NCI-H1105 (cell line): ENCODE measurements at places on chromosomes 12 and 14.

DNA sequence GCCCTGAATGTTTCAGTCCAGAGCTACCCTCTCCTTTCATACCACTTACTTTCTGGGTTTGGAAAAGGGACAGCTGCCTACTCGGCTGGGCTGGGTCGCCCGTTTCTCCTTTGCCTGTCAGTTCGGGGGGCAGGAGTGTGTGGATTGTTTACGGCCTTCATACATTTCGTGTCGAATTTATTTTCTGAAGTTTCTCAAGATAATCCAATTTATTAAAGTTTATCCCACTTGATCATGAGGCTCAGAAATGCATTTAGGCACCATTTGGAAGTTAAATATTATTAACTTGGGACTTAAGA lies 608 bp downstream of the ZNF410 start:
- DNase-seq: no peak

DNA sequence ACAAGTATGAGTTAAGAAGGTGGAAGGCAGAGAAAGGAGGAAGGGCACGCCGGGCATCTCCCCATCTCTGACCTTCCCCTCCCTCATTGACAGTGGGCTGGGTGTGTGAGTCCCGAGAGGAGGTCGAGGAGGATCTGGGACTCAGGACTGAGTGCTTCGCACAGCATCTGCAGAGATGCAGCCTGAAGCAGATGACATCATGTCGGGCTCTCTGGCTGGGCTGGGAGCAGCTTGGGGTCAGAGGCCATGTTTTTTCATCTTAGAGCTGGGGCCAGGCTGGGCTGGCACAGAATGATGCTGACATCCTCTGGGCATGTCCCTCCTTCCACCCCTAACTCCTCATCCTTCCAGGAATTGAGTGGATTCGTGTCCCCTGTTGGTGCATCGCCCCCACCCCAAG lies 43.5 kb downstream of the CMKLR1 start:
- DNase-seq: no peak

- DNase-seq: peak; percentile 6
These were observed 18.9 kb downstream of the CMAS start for GRCh38 chr12:22064968-22065367.

DNA sequence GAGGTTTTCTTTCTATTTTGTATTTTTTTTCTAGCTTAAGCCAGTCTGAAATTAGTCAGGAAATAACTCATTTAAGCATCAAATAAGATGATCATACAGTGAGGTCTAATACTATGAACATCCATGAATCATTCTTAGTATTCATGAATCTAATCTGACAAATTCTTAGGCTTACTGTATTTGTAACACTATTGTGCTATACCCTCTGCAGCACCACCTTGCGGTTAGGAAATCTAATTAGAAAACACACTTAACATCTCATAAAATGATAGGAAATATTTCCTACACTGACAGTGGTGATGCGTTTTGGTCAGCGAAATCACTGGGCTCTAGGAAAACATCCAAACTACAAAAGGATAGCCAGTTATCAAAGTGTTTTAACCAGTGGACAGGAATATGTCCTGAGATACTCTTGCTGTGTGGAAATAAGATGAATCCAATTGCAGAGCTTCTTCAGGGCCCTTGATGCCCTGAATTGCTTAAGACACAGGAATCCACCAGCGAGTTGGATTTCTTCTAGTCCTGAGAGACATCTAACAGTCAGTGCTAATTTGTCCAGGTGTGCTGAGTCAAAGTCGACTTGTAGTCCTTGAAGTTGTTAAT lies 109.3 kb upstream of the MYF6 start:
- DNase-seq: no peak

DNA sequence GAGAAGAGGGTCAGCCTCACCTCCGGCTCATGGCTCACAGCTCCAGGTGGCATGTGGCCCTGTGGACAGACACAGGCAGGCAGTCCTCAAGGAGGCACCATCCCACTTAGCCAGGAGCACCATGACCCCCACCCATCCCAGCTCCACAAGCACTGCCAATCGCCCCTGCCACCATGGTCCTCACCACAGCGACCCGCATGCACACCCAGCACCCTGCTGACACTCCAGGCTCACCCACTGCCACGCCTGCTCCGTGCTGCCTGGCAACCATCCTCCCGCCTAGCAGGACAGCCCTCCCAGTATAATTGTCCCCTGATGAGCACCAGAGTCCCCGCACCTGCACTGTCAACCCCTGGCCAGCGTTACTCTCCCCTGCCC lies 50.9 kb downstream of the TRPV4 start:
- no peak for DNase-seq

- no peak for DNase-seq
These were observed 11.7 kb downstream of the ZCCHC8 start for GRCh38 chr12:122489038-122489437.

GRCh38 chr12:29286081-29286790 lies 94.7 kb downstream of the ERGIC2 start:
- no peak for DNase-seq

- no peak for DNase-seq
These were observed 39.7 kb upstream of the GZMB start for GRCh38 chr14:24673534-24674203.

DNA sequence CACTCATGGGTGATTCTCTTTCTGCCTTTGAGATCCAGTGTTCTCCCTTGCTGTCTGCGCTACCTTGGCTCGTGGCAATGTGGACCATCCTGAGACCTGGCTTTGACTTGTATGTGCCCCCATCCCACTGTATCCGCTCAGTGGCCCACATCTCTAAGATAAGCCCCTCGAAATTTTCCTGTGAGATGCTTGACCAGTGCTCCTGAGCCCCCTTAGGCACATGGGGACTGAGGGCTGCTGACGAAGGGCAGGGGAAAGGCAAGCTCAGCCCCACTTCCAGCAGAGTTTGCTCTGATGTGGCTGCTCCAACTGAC lies 1.5 kb upstream of the NINJ2 start:
- no peak for DNase-seq

- DNase-seq: no peak
These were observed 53.2 kb downstream of the SINHCAF start for GRCh38 chr12:31272607-31273225.

DNA sequence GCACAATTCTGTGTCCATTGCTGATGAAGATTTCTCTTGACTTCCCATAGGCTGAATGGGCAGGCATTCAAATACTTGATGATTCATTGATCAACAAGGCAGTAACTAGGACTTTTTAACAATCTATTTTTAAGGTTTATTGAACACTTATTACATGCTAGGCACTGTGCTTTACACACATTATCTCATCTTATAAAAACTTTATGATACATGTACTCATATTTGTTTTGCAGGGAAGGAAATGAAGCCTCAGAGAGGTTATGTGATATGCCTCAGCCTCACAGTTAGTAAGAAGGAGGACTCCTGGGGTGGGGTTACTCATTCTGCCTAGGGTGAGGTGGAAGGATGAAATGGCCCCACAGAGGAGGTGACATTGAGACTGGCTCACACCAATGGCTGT lies 12.9 kb upstream of the EMP1 start:
- DNase-seq: no peak

DNA sequence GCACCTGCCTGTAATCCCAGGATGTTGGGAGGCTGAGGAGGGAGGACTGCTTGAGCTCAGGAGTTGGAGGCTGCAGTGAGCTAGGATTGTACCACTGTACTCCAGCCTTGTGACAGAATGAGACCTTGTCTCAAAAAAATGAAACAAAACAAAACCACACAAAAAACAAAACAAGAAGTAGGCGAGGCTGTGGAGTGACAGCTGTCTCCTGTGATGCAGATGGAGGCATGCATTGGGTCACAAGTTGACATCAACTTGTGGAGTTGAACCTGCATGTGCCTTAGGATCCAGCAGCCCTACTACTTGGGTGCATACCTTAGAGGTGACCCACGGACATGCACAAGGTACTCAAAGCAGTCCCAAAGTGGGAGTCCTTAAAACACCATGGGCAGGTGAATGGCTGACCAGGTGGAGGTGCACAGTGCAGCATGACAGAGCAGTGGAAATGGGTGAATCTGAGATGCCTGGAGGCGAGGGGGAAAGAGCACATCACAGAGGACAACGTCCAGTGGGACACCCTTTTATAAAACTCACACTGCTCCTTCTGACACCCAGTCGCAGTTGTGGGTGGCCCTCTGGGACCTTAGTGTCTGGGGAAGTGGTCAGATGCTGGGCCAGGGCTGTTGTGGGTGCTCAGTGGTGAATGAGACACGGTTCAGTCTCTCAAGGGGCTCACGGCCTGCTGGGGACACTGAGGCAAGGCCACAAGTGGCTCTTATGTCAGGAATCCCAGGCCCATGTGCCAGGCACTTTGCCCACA lies 12.7 kb downstream of the PLBD2 start:
- DNase-seq: no peak

GRCh38 chr14:95058491-95058890 lies 98.8 kb downstream of the DICER1 start:
- DNase-seq: no peak

DNA sequence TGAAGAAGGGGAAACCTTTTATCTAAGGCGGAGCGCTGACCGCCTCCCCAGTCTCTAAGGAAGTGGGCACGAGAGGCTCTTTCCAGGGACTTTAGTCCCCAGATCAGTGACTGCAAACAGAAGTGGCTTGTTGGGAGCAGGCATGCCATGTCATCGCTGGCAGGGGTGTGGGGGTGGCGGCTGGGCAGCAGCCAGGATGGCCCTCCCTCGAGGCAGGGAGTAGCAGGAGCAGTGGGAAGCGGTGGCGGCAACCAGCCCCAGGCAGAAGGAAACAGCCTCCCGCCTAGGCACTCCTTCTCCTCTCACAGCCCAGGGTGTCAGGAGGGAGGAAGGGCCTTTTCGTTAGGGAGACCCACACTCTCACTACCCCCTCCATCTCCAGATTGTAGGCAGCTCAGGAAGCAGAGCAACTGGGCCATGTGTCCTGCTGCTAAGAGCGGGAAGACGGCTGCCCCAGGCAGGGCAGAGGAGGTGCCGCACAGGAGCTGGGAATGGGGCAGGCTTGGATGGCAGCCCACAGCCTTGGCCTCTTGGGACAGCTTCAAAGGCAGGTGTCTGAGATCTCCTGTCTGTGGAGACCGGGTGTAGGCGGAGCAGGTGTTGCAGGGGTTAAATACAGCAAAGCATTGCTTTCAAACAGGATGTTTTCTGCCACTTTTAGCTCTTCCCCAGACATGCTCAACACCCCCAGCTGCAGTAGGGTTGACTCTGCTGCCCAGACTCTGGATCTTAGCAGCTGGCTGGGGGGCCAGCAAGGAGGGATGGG lies 21.8 kb downstream of the VDR start:
- DNase-seq: no peak

GRCh38 chr12:54197010-54197409 lies 8.2 kb upstream of the SMUG1 start:
- no peak for DNase-seq

- no peak for DNase-seq
These were observed 110.4 kb upstream of the FZD10 start for GRCh38 chr12:130051900-130052299.

- no peak for DNase-seq
These were observed 22.4 kb downstream of the SLC7A8 start for GRCh38 chr14:23160924-23161522.

GRCh38 chr12:129081755-129082250 lies 228.5 kb downstream of the GLT1D1 start:
- no peak for DNase-seq

- DNase-seq: no peak
These were observed 165.8 kb downstream of the MON2 start for GRCh38 chr12:62632411-62632918.

- no peak for DNase-seq
These were observed 11.5 kb downstream of the RIMBP2 start for GRCh38 chr12:130704606-130705005.

- no peak for DNase-seq
These were observed 20.6 kb downstream of the MAPK1IP1L start for GRCh38 chr14:55071870-55072640.

- no peak for DNase-seq
These were observed 7.4 kb downstream of the FOXN4 start for GRCh38 chr12:109301643-109302168.

DNA sequence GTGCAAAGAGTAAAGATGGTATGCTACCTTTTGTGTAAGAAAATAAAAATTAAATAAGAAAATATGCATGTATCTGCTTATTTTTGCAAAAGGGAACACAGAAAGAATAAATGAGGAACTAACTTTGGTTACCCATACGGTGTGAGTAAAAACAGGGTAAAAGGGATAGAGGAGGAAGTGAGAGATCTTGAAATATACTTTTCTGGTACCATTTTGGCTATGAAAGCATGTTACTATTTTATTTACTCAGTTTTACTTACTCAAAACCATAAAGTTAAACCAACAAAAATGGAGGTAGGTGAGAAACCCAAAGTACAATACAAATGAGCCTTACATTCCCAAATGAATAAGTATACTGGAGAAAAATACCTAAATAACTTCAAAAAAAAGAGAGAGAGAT lies 122.0 kb upstream of the EGLN3 start:
- no peak for DNase-seq

GRCh38 chr12:34051486-34051885 lies 29.2 kb downstream of the ALG10 start:
- DNase-seq: no peak

GRCh38 chr12:96015672-96016071 lies 19.5 kb upstream of the HAL start:
- DNase-seq: no peak
